ENCODE measurements at places on chromosomes 2 and 18.

DNA sequence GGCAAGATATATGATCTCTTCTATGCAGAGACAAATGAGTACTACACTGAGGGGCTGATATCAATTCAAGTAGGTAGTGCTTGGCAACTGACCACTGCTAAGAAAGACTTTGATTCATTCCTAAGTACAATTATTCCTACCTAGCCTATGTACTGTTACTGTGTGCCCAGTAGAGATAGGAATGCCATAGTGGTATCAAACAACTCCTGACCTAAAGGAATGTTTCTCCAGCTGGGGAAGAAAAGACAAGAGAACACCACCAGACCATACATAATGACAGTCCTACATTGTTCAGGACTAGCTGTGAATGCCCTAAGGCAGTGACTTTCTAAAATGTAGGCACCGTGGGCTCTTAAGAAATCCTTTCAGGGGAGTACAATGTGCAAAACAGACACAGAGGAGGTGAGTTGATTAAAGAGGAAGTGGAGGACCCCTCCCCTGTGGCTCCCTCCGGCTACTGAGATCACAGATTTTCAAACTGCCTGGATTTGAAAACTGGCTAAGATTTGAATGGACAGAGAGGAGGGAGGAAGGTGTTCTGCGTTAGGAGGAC lies 89.1 kb downstream of the ANTXR1 start:
- DNase-seq: no peak

DNA sequence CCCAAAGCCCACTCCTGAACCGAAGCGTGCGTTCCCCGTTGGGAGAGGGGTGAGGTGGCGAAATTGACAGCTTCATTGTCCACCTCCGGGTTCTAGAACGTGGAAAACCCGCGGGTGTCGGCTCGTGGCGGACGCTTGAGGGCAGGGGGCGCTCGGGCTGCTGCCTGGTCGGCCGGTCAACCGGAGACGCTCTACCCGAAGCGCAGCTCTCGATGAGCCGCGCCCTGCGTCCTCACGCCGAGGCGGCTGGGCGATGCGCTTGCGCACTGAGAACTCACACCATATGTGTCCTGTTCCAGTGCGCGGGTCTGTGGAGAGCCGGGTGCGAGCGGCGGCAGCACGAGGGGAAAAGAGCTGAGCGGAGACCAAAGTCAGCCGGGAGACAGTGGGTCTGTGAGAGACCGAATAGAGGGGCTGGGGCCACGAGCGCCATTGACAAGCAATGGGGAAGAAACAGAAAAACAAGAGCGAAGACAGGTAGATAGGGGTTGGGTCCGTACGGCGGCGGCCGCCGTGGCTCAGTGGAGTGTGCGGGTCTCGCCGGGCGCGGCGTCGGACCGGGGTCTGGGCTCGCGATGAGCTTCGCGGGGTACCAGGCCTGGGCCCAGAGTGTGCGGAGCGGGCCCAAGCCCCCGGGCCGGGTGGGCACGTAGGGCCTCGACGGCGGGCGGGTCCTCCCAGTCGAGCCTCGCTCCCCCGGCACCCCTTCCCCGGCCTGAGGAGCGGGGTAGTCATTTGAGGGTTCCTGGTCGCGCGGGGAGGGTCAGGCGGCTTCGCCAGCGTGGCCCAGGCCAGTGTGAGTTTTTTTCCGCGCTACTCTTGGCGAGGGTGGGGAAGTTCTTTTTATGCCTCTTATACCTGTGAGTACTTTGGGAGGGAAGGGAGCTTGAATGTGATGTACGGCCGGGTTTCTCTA lies at the start of gene EIF5B:
Gene EIF5B (plus strand): TSS at position 277 of the 916 bp plus-strand sequence. CDS start 166 bp downstream, at position 443.
- peak; percentile 95 for DNase-seq

DNA sequence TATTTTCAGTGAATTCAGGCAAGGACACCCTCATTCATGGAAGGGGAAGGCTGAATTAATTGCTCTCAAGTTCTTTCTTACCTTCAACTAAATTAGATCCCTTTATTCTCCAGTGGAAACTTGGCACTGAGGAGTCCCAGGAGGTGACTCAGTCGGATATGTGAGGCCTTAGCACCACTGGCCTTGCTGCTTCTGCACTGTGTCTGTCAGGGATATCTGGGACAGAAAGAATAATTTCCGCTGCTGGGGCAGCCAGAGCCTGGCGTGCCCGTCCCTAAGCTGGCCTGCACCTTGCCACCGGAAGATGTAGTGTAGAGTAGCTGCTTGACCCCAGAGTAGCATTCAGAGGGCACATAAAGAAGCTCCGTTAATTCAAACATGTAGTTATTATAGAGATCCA lies 53.4 kb downstream of the LIMS1 start:
- DNase-seq: no peak

GRCh38 chr2:142136571-142136970 lies 5.8 kb upstream of the LRP1B start:
- DNase-seq: no peak

- DNase-seq: no peak
Measured at GRCh38 chr2:106350980-106351379, 117.2 kb downstream of the RGPD3 start.

- DNase-seq: no peak
Measured at GRCh38 chr18:62539284-62540165, 16.7 kb downstream of the ZCCHC2 start.

- no peak for DNase-seq
Measured at GRCh38 chr18:28366676-28367075, 189.7 kb upstream of the CDH2 start.

DNA sequence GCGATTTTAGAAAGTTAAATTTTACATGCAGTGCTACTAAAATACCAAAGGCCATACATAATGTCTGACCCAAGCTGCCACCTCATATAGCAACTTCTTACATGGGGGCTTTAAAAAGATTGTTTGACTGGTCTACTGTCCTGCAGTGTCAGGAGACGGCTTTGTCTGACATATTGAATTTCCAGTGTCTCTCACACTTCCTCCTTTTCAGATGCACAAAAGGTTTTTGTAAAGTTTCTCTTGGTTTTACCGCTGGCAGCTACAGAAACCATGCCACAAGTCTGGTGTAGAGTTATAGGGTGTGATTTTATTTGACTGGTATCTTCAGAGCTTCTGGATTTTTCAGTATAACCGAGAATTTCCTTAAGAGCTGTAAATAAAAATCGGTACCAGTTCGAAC lies 1.1 kb upstream of the ASAP2 start:
- DNase-seq: no peak
